ENCODE measurements at places on chromosomes 11 and 22. TPM values are rescaled to one million over a fixed set of nuclear protein-coding genes. Genes with fewer than 3 reads are reported as not detected.

- no peak for DNase-seq
Observed at GRCh38 chr22:26890870-26891269, 233.5 kb downstream of the MIAT start.

Gene WT1
- polyA plus RNA-seq: 1.3 TPM

DNA sequence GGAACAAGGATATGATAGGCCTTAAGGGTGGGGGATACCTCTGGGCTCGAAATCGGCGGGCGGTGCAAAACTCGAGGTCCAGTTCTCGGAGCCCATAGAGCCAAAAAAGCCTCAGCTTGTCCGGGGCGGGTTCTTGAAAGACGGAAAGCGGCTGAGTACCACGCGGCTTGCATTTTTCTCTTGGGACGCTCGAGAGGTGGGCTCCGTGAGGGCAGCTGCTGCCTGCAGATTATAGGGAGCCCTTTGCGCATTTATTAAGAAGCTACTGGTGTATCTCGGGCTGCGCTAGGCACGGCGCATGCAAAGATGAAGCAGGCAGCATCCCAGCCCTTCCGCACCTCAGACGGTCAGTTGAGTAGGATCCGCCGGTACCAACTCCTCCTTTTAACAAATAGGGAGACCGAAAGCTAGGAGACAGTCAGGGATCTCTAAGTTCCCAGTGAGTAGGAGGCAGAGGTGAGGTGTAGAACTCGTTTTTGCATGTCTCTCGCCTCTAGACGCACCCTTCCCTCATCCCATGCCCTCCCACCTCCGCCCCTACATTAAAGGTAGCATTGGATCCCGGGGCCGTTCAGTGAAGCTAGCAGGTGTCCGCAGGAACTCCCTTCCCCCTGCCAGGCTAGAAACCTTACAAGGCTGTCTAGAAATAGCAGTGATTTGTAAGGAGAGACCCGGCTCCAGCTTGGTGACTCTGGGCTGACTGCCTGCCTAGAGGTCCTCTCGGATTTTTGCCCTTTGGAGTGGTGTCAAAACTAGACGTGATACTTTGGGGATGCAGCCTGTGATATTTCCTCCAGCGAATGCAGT is 768 bp downstream of the LDHA start:
- no peak for DNase-seq

- DNase-seq: peak; percentile 33
Observed at GRCh38 chr11:16881074-16881709, 133.0 kb downstream of the PLEKHA7 start.

Gene MYO18B
- polyA plus RNA-seq: 68.0 TPM

- no peak for DNase-seq
Observed at GRCh38 chr11:36342327-36342726, 46.2 kb downstream of the PRR5L start.

DNA sequence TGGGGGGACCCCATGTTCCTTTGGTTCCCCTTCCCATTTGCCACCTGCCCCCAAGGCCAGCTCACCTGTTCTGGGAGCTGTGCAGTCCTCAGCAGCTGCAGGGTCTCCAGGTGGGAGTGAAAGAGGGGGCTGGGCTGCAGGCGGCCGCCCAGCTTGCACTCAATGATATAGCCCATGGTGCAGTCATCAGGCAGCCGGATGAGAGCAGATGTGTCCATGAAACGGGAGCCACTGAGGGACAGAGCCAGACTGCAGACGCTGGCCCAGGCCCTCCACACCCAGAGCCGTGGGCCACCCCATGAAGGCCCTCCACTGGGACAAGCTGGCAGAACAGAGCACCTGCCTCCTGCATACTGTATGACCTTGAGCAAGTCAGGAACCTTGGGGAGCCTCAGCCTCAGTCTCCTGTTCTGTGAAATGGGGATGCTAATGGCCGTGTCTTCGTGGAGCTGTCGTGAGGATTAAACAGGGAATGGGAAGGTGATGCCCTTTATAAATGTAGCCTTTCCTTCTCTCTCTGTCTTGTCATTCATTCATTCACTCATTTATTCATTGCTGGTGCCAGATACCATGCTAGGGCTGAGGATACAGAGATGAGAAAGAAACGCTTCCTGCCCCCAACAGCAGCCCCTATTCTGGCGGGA is 11.6 kb downstream of the MFNG start:
- no peak for DNase-seq

Gene ENTHD1
- polyA plus RNA-seq: not detected

Gene BACE1
- 32.8 TPM for polyA plus RNA-seq

DNA sequence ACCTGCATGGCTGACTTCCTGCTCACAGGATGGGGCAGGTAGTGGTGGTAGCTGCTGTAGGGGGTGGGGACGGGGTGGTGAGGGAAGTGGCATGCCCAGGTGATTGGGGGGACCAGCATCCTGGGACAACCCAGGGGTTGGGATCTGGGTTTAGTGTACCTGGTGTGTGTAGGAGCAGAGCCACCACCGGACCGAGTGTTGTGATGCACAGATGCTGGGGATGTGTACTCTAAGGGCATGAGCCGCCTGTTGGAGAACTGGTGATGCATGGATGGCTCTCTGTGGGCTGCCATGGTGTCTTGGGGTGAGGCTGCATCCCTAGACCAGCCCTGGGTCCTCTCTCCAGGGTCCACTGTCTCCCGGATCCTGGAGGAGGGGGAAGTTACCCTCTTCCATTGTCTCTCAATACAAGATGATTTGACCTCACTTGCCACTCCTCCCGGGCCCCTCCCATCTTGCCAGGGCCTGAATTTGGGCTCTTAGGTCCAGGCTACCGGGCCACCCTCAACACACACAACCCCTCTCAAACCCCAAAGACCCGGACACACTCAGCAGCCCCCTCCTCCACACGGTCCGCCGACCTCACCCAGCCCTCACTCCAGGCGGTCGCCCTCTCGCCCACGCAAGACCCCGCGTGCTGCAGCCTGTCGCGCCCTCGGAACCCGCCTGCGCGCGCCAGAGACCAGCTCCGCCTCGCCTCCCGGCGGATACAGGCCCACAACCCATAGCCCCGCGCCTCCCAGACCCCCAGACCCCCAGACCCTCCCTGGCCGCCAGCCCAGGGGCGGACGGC is 619 bp downstream of the LRRC75B start:
- peak; percentile 70 for DNase-seq

Gene SCUBE1
- 0.60 TPM for polyA plus RNA-seq

Gene CLDN25
- 0.17 TPM for polyA plus RNA-seq

DNA sequence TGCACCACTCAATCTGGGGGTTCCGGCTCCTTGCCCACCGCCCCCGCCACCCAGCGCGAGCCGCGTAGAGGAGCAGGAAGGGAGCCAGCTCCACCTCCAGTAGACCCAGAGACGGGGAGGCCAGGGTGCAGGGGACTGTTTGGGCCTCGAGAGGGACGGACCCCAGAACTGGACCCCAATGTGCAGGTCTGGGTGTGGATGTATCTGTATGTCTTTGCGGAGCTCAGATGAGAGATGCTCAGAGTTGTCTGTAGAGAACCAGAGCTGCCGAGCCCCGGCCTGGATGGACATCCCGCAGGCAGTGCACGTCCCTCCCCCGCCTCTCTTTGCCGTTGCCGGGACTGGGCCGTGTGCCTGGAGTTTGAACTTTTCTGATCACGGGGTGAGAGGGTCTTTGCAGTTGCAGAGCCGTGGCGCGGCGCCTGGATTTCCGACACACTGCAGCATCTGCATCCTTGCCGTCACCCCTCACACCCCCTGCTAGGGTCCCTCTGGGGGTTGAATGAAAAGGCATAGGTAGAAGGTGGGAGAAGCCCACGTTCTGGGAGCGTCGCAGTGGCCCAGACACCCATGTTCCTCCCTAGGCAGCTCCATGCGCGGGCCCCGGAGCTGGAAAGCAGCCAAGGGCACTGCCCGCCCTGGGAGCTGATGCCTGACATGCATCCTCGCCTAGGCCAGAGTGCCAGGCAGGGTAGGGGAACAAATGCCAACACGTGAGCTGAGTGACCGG is 105.2 kb downstream of the KCNQ1 start:
- peak; percentile 51 for DNase-seq

DNA sequence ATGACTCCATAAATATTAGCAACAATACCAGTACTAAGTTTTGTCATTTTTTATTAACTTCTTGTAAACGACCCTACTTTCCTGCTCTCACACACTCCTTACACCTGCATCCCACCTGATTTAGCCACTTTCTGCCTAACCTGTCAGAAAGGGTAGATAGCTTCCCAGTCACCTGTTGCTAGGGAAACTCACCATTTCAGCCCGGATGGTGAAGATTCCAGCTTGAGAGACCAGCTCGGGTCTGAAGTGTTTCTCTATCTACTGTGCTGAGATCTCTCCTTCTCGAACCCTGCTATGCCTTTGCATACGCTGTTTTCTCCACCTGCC is at the start of gene PARVG:
Gene PARVG (plus strand): TSS at position 220 of the 327 bp plus-strand sequence. CDS start 2,405 bp downstream, outside the sequence.
- no peak for DNase-seq

DNA sequence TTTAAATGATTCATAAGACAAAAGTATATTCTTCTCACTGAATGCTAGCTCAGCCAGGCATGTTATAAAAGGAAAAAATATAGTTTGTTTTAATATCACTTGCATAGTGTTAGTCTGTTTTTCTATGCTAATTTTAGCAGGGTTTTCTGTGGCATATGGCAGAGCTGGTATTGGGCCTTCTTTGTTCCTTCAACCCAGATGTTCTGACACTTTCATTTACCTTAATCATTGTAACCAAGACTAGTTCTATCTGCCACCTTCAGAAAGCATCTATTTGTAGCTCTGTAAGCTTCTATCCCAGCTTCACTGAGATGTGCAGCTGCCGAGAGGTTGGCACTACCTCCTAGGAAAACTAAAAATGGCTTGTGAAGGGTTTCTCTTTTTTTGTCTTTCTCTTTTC is 338.7 kb downstream of the GUCY1A2 start:
- DNase-seq: no peak

Gene SYT7
- polyA plus RNA-seq: 2.2 TPM

GRCh38 chr22:31271485-31271884 is 20.8 kb downstream of the PIK3IP1 start:
- DNase-seq: no peak

Gene MPZL2
- 2.2 TPM for polyA plus RNA-seq

Gene DEUP1
- polyA plus RNA-seq: not detected

DNA sequence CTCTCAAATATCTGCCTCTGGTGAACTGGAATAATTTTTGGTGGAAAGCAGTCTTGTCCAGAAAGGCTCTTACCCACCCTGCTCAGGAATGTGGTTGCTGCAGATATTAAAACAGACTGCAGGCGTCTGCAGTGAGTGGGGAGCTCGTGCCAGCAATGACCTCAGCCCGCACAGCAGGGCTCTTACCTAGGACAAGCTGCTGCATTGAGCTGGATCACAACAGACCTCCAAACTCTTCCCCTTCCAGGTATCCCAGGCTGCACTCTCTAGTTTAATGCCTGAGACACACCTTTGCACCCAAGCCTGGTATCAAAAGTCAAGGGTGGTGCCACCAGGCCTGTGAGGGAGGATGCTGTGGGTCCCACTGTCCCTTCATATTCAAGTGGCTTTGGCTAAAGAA is 69.7 kb upstream of the CDON start:
- DNase-seq: no peak

DNA sequence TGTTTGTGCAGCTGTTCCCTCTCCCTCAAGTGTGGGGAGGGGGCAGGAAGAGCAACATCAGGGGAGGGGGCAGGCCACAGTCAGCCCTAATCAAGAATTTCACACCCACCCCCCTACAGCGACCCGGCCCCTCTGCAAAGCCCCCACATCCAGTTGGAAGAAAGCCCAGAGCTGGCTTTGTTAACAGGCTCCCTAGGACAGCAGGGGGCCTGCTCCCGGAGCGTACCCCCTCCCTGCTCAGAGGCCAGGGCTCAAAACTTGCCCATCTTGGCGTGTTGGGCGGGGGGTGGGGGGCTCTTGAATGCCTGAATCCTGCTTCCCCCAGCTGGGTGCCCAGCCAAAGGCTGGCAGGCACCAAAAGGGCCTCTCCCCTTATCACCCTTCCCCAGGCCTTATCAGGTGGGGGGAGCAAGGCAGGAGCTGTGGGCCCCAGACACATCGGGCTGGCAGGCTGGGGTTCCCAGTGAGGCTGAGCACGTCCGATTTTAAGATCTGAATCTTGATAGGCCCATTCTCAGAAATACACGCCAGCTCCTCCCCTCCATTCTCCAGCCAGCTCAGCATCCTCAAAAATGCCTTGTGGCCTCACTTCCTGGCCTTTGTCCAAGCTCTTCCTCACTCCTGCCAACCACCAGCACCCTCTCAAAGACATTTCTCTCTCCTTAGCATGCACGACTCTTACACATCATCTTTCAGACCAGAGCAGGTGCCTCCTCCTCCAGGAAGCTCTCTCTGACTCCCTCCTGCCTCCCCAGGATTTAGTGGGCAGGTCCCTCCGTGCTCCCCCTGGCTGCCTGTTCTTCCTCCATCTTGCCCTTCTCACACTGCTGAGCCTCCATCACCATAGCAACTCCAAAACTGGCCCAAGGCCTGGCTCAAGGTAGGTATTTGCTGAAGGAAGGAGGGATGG is 384.8 kb downstream of the MN1 start:
- no peak for DNase-seq

Gene PTPN5
- polyA plus RNA-seq: 0.18 TPM

Gene APLP2
- 188 TPM for polyA plus RNA-seq

- DNase-seq: no peak
Observed at GRCh38 chr11:69001243-69002081, 11.6 kb downstream of the MRGPRF start.

Gene DDX25
- 0.56 TPM for polyA plus RNA-seq

Gene LMO2
- polyA plus RNA-seq: 19.3 TPM

GRCh38 chr22:20076627-20077172 is 3.3 kb upstream of the DGCR8 start:
- no peak for DNase-seq

DNA sequence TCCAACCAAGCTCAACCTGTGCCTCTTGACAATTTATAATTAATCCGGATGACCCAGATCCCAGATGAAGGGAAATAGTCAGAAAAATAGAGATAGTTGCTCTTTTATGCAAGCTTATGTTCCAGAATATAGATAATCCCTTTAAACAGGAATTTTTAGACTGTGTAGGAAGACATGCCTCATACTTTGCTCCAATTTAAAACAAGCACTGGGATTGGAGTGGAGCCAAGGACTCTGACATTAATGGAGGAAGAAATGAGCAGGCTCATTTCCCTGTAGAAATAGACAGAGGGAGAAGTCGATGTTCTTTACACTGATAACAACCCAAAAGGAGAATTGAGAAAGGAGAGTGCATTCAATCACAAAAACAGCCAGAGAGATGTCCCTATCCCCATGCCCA is 70.1 kb upstream of the LRRC55 start:
- no peak for DNase-seq

Gene MN1
- polyA plus RNA-seq: 12.9 TPM

GRCh38 chr22:29946220-29946619 is 63.2 kb downstream of the MTMR3 start:
- no peak for DNase-seq

Gene LSP1
- 81.2 TPM for polyA plus RNA-seq

Gene NAALADL1
- 7.1 TPM for polyA plus RNA-seq

DNA sequence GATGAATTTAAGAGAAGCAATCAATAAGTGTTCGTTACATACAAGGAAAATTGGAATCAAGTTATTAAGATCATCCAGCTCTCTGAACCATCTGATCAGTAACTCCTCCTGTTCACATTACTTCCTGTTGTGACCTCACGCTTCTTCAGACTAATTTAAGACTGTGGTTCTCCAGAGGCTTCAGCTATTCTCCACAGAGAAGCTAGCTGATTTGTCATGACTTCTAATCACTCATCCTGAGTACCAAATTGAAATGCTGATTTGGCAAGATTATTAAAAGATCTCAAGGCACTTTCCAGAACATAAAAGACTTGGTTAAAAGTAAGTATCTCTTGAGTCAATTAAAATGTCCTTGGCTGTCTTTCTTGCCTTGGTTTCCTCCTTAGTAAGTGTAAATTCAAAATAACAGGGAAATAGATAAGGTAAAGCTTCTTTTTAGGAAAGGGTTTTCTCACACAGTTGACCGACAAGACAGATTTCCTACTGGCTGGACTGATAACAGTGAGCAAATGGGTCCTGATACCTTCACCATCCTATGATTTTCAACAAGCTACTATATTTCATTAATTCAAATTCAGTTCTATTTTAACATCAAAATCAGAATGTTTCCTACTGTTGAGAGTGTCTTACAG is 38.5 kb downstream of the GAB2 start:
- DNase-seq: no peak

Gene SLC29A2
- polyA plus RNA-seq: 14.5 TPM

Measured in muscle of back (tissue), 13 donors.